ENCODE measurements at places on chromosomes 12 and 14.

DNA sequence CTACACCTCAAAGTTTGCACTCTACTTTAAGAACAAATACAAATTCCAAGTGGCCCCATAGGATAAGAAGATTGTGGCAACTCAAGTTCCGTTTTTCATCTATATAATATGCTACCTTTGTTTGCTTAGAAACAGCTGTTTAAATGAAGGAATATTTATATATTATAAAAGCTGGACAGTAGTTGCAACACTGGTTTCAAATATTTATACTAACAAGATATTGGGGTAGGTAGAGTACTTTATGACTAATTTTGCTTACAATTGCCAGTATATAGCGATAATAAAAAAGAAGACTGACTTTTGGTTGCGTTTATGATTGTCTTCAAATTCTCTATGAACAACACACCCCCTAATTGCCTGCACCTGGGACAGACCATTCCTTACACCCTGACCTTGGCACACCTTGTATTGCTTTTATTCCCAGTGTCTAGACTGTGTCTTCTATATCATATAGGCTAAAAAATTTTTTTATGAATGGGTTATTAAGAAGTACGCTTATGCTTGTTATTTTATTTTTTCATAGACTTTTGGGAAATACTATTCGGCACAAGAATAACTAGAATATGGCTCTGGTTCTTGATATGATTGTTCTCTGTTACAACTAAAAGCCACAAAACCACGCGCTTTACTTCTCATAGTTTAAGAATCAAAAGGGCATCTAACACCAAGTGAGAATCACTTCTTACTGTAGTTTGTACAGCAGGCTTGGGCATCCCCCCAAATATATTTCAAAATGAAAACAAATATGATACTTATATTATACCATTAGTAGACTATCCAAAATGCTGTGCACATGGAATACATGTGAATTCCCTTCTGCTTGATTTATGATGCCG lies 455.4 kb upstream of the DCN start:
- no peak for DNase-seq

DNA sequence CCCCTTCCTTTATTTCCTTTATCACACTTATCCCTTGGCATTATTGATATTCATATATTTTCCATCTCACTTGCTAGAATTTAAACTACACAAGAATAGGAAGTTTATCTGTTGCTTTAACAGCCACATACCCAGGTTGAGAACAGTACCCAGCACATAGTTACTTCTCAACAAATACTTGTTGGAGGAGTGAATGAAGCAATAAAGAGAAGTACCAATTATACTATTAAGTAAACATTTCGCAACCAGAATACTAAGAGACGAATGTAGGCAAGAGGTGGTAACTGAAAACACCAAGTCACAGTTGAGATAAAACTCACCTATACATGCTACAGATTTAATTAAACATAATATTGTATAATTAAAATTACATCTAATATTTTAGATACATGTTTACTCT lies 110.9 kb downstream of the FSCB start:
- no peak for DNase-seq

- no peak for DNase-seq
These were observed 4.9 kb downstream of the NFATC4 start for GRCh38 chr14:24372701-24373416.

- DNase-seq = no peak
These were observed 521.3 kb upstream of the TMEM132C start for GRCh38 chr12:127745469-127746212.

- no peak for DNase-seq
These were observed 66.7 kb downstream of the PTPN21 start for GRCh38 chr14:88488081-88488480.

DNA sequence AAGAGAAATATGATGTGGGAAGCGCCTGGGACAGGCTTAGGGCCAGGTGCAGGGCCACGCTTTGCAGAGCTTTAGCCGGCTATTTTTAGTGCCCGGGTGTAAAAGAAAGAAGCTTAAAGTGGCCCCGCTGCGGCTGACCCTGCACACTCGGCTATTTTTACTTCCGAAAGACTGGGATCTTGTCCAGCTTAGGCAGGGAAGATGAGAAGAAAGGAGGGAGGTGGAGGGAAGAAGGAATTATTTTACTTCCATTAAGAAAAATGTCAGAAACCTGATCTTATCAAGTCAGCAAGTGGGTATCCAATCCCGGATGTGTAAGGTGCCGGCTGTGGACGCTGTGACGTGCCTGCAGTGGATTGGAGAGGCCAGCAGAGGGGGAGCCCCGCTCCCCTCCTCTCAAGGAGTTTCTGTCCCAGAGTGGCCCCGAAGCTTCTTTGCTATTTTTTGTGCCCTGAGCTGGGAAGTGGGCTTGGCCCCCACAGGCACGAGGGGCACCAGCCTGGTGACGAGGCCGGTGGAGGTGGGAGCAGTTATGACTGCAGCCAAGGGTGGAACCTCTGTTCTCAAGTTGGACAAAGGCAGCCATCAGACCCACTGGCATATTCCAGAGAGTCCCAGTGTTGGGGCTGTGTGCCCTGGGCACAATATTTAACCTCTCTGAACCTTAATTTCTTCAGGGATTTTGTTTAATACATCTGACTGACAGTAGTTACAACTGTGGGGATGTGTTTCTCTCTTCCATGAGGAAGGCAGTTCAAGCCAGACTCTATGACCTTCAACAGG lies 97.7 kb downstream of the ESRRB start:
- DNase-seq = no peak

DNA sequence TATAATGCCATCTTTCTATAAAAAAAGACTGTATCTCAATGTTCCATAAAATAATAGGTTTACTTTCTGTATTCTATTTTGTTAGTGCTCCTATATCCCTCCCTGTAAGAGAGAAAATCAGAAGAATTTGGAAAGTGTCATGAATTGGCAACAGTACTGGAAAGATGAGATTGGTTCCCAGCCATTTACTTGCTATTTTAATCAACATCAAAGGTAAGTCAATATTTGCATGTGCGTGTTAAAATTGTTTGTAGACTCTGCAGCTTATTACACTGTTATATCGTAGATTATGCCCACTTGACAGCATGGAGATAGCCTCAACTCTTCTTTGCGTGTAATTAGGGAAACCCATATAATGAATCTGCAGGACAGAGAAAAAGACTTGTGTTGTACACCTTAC lies 34.0 kb downstream of the KCNMB4 start:
- DNase-seq = no peak

DNA sequence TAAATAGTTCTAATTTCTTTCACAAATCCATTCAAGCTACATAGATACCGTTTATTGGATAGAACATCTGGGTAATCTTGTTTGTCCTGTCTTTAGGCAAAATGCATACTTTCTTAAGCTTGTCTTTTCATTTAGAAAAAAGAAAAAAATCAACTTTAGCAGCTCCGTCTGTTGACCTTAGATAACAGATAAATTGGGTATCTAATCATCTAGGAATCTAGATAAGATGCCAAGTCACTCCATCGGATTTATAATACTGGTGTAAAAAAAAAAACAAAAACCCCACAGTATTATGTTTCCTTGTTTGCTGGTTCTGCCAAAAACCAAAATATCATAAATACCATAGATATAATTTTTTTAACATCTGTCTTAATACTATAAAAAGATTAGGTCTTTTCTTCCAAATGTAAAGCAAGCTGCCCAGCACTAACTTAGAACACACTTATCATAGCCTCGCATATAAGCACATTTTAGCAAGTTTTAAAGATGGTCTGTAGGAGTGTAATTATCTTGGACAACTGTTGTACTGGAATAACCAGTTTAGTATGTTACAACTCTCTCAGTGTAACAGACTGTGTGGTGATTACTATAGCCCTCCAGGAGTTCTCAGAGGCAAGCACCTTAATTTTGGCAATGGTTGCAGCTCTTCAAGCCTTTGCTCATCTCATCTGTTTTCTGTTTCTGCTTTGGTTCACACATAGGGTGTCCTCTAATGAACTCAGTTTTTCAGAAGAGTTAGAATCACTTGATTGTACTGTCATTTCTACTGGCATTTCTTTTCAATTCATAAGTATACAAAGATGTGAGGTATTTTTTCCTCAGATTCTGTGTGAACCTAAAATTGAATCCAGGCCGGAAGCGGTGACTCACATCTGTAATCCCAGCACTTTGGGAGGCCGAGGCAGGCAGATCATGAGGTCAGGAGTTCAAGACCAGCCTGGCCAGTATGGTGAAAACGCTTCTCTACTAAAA lies 83.1 kb downstream of the ANO6 start:
- DNase-seq = no peak

DNA sequence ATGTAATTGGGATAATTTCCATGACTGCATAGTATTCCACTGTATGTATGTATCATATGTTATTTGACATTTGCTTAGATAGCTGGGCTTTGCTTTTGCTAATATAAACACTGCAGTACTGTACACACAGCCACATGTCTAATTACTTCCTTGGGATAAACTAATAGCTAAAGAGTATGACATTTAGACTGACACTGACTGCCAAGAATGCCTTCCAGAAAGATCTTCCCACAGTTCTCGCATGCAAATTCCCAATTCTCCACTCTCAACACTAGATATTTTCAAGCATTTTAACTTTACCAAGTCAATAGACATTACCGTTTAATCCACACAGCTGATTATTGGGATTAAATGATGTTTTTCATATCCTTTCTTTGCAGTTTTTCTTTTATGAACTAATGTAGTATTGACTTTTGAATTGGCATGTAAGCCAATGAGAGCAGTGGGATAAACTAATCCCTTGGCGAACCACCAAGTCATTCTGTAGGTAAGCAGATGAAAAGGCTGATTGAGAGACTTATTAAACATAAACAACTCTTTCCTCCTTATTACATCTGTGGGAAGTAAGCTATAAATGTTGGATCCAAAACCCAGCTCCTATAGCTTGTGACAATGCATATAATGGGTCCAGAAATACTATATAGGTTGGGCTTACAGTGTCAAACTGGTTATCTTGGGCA lies 55.5 kb downstream of the STON2 start:
- DNase-seq = no peak

DNA sequence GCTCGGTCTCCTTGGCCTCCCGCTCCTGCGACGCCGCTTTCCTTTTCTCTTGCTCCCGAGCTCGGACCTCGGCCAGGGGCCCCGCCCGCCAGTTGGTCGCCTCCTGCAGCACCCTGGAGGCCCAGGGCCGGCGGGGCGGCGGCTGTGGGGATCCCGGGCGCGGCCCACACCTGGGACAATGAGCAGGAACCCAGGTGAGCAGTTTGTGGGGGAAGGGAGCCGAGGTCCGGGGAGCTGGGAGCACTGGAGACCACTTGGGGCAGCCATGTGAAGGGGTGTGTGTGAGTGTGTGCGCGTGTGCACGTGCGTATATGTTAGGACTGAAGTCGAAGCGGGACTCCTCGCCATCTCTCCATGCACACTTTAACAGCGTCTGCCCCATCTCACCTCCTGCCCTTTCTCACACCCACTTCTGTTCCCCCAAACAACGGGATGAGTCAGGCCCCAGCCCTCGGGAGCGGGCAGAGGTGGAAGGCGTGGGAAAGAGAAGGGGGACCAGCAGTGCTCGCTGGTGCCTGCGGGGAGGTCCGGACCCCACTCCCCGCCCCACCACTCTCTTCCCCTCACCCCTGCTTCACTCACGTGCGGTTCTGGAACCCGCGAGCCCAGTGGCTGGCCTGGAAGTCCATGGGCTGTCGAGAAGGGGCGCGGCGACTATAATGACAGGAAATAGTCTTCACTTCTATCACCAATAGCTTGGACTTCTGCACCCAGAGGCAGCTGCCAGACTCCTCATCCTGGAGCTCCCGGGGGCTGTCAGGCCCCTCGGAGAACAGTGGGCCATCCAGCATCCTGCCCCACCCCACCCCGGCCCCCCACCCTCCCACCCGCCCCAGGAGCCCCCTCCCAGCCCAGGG lies 450 bp downstream of the DDN start:
- peak; percentile 66 for DNase-seq

DNA sequence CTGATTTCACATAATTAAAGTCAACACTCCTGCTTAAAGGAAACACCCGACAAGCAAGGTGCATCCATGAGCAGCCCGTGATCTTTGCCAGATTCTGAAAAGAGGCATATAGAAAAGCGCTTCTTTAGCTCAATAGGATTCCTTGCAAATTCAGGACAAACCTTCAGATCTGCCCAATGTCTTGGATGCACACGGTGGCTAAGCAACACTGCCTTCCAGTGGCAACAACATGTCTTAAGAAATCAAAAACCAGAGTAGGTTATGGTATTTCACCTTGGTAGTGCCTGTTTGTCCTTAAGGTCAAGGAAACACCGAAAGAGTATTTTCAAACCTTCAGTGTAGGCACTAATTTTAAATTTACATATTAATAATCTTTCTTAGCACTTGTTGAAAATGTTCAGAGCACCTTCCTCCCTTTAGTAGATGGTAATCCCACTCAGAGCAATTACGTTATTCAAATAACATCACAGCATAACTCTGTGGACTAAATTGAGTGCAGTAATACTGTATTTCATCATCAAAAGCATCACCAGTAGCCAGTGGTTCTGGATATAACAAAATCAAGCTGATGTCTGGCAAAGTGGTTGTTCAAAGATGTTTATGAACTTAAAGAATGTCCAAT lies 58.0 kb upstream of the CDKN3 start:
- DNase-seq = no peak

- DNase-seq = no peak
These were observed 1025.7 kb upstream of the TMEM132C start for GRCh38 chr12:127241072-127241817.

GRCh38 chr14:98913967-98914650 lies 357.9 kb downstream of the BCL11B start:
- no peak for DNase-seq

- DNase-seq = no peak
These were observed 52.1 kb upstream of the AEBP2 start for GRCh38 chr12:19387161-19387560.

DNA sequence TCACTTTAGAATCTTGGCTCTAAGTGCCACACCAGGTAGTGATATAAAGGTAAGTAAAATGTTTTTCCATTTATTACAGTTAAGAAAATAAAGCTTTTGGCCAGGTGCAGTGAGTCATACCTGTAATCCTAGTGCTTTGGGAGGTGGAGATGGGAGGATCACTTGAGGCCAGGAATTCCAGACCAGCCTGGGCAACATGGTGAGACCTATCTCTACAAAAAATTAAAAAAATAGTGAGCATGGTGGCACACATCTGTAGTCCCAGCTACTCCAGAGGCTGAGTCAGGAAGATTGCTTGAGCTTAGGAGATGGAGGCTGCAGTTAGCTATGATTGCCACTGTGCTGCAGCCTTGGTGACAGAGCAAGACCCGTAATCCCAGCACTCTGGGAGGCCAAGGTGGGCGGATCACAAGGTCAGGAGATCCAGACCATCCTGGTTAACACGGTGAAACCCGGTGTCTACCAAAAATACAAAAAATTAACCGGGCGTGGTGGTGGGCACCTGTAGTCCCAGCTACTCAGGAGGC lies 5.0 kb downstream of the FANCM start:
- DNase-seq = no peak

GRCh38 chr14:44846232-44846824 lies 115.4 kb downstream of the KLHL28 start:
- peak; percentile 73 for DNase-seq
